ENCODE measurements at places on chromosomes 2 and 18.

GRCh38 chr18:56267334-56267733 lies 371.1 kb downstream of the TXNL1 start:
- DNase-seq = no peak

- no peak for DNase-seq
Observed at GRCh38 chr18:75546964-75547363, 119.5 kb upstream of the SMIM21 start.

- no peak for DNase-seq
Observed at GRCh38 chr2:133953524-133953923, 300.3 kb upstream of the MGAT5 start.

GRCh38 chr2:76157531-76157930 lies 446.8 kb upstream of the GCFC2 start:
- no peak for DNase-seq

DNA sequence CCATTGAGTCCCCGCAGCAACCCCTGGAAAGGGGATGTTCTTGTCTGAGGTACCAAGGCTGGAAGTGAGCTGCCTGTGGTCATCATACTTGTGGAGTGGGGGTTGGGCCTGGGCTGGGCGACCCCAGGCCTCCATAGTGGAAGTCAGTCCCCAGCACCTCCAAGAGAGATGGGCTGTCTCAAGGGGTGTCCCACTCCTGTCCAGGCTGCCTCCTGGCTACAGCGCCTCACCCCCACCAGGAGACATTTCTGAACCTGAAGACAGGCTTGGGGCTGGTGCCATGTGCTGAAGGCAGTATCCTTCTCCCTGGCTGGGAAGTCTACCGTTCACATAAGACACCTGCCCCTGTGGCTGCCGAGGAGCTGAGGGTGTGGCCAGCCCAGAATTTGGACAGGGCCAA lies 28.9 kb downstream of the INHBB start:
- no peak for DNase-seq

GRCh38 chr2:149716687-149717086 lies 129.1 kb upstream of the MMADHC start:
- no peak for DNase-seq

DNA sequence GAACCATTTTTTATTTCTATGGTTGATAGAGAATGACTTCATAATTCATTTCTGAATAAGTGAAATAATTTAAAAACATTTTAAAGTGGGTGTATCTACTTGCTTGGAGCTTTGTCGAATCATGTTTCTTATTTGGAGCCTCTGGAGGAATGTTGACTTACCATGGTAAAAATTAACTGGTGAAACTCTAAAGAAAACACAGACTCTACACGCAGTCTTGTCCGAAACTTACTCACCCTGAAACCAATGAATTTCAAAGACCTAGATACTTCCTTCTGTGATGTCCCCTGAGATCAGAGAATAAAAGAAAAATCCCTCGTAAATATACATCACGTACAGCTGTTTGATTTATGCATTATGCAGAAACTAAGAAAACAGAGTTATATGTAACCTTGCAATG lies 665.2 kb upstream of the NRXN1 start:
- no peak for DNase-seq

- no peak for DNase-seq
Observed at GRCh38 chr2:240392084-240392947, 43.1 kb upstream of the GPC1 start.

GRCh38 chr2:128721096-128721495 lies 402.4 kb upstream of the HS6ST1 start:
- DNase-seq = no peak

DNA sequence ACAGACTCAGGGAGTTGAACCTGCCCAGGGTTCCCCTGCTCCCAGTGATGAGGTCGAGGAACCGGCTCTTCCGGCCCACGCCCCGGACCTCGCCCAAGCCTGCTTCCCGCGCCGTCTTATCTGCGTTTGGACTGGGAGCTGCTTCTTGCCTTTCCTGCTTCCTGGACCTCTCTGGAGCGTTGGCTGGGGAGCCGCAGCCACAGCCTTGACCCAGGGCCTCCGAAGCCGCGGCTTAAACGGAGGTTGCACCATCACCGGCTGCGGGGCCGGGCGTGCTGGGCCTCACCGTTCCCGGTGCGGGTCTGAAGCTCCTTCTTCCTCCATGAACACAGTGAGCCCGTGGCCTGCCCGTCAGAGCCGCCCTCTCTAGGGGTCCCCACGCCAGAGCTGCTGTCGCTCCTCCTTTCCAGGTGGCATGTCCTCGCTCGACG lies 13.3 kb downstream of the NTSR2 start:
- no peak for DNase-seq

- no peak for DNase-seq
Observed at GRCh38 chr18:58803978-58804377, 60.7 kb upstream of the ZNF532 start.

- no peak for DNase-seq
Observed at GRCh38 chr2:156891609-156892008, 365.9 kb upstream of the GALNT5 start.

- DNase-seq = no peak
Observed at GRCh38 chr2:126049461-126049860, 606.5 kb upstream of the GYPC start.

GRCh38 chr2:171824086-171824485 lies 70.0 kb downstream of the SLC25A12 start:
- no peak for DNase-seq

GRCh38 chr2:83900862-83901261 lies 558.2 kb downstream of the SUCLG1 start:
- DNase-seq = no peak

DNA sequence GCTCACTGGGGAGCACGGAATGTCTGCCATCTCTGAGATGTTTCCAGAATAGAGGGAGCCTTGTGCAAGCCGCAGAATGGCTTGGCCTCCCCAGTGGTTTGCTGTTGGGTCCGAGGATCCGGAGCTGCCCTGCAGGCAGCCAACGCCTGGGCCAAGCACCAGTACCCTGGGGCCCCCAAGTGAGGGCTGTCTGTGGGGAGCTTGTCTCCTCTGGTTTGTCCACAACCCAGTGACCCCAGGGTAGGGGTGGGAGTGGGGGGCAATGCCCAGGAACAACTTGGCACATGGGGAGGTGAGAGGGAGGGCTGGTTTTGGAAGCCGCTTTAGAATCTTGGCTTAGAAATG lies 147.1 kb downstream of the CABLES1 start:
- no peak for DNase-seq

GRCh38 chr18:42271647-42272414 lies 316.8 kb downstream of the PIK3C3 start:
- DNase-seq = no peak

Data from Jurkat, Clone E6-1 (cell line).